ENCODE measurements at places on chromosomes 5 and 9. TPM values are rescaled to one million over a fixed set of nuclear protein-coding genes. Genes with fewer than 3 reads are reported as not detected.

- H3K27ac ChIP-seq = no peak overlapping the region
- no peak overlapping the region for H3K4me3 ChIP-seq
- no peaks in the 10 kb centered on the region for H3K4me1 ChIP-seq
- DNase-seq = no peak
These were observed 1.8 kb downstream of the GZMA start for GRCh38 chr5:55104036-55104772.

DNA sequence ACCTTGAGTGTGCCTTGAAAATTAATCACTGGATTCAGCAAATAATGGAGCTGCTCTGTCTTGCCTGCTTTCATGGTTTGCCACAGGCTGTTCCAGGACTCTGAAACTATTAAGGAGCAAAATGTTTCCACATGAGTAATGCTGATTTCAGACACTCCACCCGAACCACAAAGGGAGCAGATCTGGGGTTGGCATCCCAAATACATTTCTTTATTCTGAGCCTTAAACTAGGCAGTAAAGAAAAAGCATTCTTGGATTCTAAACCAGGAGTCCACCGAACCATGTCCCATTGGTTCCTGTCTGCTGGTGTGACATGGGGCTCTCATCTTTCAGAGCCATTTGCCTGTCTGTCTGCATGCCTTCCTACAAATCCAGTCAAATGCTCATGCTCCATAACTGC lies 10.1 kb upstream of the C1QTNF3 start:
- no peaks in the 10 kb centered on the region for H3K4me1 ChIP-seq
- no peak for DNase-seq
- no peak overlapping the region for H3K27ac ChIP-seq
- H3K4me3 ChIP-seq = no peak overlapping the region

DNA sequence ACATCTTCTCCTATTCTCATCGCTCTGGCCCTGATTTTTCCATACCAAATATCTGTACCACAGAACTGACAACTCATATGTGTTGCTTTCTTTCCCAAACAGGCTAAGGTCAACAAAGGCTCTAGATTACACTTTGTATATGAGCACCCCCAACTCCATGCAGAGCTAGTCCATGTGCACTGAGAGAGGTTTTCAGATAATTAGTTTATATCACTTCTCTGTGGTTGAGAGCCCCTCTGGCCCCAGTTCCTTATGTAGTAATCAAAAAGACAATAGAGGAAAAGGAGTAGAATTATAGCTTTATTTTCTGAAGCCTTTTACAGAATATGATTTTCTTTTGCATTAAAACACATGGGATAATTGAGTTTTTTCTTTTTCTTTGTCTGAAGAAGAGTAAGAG lies 120.0 kb downstream of the TRIO start:
- H3K36me3 ChIP-seq = no peaks in the 10 kb centered on the region
- H3K27me3 ChIP-seq = no peaks in the 10 kb centered on the region
- no peak overlapping the region for H3K4me3 ChIP-seq
- H3K27ac ChIP-seq = no peak overlapping the region
- no peaks in the 10 kb centered on the region for H3K4me1 ChIP-seq

DNA sequence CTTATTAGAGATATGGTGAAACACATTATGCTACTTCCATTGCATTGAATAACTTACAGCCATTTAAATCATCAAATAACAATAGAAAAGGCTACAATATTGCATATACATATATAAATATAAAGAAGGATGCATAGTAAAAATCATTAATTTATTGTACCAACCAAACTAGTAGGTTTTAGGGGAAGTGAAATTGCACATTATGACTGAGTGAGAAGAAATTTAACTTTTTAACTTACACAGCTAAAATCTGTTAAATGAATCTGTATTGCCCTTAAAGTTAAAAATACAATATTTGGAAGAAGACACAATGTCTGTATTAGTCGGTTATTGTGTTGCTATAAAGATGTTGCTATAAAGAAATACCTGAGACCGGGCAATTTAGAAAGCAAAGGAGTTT lies 2073.7 kb upstream of the ACO1 start:
- no peak overlapping the region for H3K27ac ChIP-seq
- H3K4me3 ChIP-seq = no peak overlapping the region
- H3K27me3 ChIP-seq = no peaks in the 10 kb centered on the region

GRCh38 chr9:19479874-19480273 lies 71.1 kb downstream of the ACER2 start:
- DNase-seq = no peak
- no peaks in the 10 kb centered on the region for H3K36me3 ChIP-seq
- no peak overlapping the region for H3K27ac ChIP-seq

GRCh38 chr5:176596689-176597416 lies 13.1 kb downstream of the GPRIN1 start:
- H3K27ac ChIP-seq = no peak overlapping the region
- H3K4me1 ChIP-seq = peaks cover 4% of the 10 kb centered on the region
- H3K27me3 ChIP-seq = no peaks in the 10 kb centered on the region
- H3K4me3 ChIP-seq = no peak overlapping the region
- peaks cover 3% of the 10 kb centered on the region for H3K36me3 ChIP-seq
- peak; percentile 53 for DNase-seq

- H3K27me3 ChIP-seq = no peaks in the 10 kb centered on the region
- peaks cover 3% of the 10 kb centered on the region for H3K4me1 ChIP-seq
These were observed 412.6 kb upstream of the ADAMTSL1 start for GRCh38 chr9:18061332-18061731.

DNA sequence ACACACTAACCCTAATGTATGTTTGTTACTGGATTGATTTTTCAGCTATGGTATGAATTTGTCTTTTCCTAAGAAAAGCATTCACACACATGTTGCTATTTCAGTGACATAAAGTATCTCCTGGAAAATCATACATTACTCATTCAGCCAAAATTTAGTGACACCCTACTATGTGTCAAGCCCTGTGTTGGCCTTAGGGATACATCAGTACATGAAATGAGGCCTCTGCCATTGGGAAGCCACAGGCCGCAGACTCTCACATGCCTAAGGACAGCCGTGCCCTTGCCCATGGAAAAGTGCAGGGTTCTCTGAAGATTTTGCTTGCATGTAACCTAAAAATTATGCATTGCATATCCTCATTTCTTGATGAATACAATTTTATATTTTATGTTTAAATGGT lies 5.2 kb upstream of the MARCHF6 start:
- H3K4me1 ChIP-seq = no peaks in the 10 kb centered on the region
- H3K27me3 ChIP-seq = no peaks in the 10 kb centered on the region
- H3K4me3 ChIP-seq = no peak overlapping the region
- no peak for DNase-seq
- no peaks in the 10 kb centered on the region for H3K36me3 ChIP-seq

Gene PRLR
- 44.5 TPM for total RNA-seq

DNA sequence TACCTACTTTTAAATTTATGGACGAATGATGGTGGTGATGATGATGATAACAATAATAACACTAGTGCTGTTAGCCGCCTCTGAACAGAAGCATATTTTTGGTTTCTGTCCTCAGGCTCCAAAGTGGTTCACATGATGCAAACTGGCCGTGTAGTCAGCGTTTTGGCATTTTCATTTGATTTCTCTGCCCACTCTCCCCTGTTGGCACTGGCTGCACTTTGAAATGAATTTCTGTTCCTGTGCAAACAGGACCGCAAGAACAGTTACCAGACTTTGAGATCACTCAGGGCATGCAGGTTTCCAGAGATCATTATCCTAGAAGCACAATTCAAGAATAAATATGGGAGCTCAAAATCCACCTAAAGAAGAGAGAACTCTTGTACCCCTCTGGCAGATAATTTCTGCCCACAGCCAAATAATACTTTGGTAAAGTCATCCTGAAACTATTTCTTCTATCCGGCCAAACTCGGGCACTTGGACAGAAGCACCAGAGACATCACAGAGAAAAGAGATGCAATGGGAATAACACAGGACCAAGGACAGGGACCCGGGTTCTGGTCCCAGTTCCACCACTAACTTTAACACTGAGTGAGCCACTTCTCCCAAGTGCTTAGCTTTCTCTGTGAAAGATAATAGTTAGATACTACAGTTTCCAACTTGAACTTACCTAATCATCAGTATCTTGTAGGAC lies 201.7 kb upstream of the PTGER4 start:
- no peak for DNase-seq
- H3K4me3 ChIP-seq = no peak overlapping the region
- H3K36me3 ChIP-seq = no peaks in the 10 kb centered on the region
- H3K27me3 ChIP-seq = no peaks in the 10 kb centered on the region

Gene GRM6
- total RNA-seq = not detected

DNA sequence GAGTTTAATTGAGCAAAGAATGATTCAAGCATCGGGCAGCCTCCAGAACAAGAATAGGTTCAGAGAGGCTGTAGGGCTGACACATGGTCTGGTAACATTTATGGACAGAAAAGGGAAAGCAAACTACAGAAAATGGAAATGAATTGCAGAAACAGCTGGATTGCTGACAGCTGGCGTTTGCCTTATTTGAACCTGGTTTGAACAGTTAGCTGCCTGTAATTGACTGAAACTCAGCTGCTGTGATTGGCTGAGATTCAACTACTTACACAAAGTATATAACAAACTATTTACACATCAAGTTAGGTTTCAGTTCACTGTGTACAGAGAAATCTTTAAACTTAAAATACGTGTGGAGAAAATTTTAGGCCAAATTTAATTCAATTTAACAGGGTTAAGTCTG lies 441.7 kb downstream of the PRELID2 start:
- no peak overlapping the region for H3K4me3 ChIP-seq
- no peaks in the 10 kb centered on the region for H3K27me3 ChIP-seq
- no peak overlapping the region for H3K27ac ChIP-seq
- DNase-seq = no peak

DNA sequence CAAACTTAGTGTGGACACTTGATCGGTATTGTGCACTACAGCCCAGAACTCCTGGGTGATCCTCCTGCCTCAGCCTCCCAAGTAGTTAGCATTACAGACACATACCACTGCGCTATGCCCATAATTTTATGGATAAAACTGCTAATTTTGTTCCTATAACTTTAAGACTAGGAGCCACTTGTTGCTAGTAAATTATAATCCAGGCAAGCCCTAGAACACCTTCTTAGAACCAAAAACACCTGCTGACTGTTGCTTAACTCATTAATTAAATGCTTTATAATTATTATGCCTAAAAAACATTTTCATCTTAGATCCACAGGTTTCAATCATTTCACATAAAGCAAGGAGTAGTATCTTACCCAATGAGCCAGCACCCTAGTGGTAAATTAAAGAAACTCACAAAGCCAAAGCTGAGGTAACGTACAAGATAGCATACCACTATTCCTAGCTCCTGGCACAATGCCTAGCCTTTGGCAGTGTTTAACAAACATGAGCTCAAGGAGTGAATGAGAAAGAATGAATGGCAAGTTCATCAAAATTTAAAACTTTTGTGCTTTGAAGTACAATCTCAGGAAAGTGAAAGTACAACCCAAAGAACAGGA lies 5.4 kb downstream of the MRPS27 start:
- no peak overlapping the region for H3K4me3 ChIP-seq
- H3K27me3 ChIP-seq = no peaks in the 10 kb centered on the region
- no peak for DNase-seq
- peaks cover 15% of the 10 kb centered on the region for H3K4me1 ChIP-seq

- H3K27me3 ChIP-seq = no peaks in the 10 kb centered on the region
- H3K4me1 ChIP-seq = no peaks in the 10 kb centered on the region
- no peak for DNase-seq
- no peaks in the 10 kb centered on the region for H3K36me3 ChIP-seq
- no peak overlapping the region for H3K27ac ChIP-seq
These were observed 328.9 kb upstream of the MEF2C start for GRCh38 chr5:89211836-89212235.

DNA sequence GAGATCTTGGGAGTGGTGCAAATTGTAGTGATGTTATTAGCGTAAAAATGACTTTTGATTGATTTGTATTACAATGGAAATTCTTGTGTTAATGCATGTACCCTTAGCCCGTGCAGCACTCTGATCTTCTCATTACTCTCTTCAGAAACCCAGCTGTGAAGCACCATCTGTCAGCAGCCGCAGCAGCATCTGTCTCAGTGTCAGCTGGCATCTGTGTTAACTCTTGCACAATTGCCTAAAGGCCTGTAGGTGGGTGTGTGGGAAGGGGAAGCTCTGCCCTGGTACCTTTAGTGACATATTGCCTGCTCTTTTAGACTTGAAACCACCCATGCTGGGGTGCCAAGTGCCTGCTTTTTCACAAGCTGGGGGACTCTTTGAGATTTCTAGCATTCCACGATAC lies 101.3 kb downstream of the FBXL7 start:
- H3K4me3 ChIP-seq = no peak overlapping the region
- no peak overlapping the region for H3K27ac ChIP-seq
- H3K36me3 ChIP-seq = no peaks in the 10 kb centered on the region

DNA sequence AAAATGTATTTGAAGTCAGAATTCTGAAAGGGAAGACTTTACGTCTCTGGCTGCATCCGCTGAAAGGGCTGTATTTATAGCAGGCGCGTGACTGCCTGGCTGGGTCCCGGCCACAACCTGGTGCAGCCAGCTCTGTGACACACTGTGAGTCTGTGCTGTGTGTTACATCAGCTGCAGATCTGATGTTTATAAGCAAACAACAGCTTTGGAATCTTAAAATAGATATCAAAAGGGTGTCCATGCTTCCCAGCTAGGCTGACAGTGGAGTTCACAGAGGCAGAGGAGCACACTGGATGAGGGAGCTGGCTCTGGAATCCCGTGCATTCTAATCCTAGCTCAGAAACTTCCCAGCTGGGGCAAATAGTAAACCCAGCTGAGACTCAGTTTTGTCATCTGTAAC lies 433.4 kb upstream of the BRINP1 start:
- no peaks in the 10 kb centered on the region for H3K4me1 ChIP-seq
- no peak overlapping the region for H3K4me3 ChIP-seq
- DNase-seq = no peak
- H3K27me3 ChIP-seq = no peaks in the 10 kb centered on the region
